ENCODE measurements at places on chromosomes 5 and 9.

DNA sequence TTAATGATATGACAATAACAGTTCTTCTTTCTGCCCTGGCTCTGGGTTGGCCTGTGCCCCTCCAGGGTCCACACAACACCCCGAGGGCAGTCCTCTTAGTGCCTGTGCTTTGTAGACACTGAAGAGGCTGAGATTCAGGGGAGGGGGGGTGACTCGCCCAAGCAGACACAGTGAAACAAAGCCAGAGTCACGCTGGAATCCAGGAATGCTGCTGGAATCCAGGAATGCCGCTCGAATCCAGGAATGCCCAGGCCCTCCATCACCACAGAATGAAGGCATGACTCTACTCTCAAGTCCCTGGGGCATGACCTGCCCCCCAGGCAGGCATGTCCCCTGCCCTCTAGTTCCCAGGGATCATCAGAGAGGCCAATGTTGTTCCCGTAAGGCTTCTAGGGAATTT is 73.1 kb downstream of the LRSAM1 start:
- no peak for DNase-seq

DNA sequence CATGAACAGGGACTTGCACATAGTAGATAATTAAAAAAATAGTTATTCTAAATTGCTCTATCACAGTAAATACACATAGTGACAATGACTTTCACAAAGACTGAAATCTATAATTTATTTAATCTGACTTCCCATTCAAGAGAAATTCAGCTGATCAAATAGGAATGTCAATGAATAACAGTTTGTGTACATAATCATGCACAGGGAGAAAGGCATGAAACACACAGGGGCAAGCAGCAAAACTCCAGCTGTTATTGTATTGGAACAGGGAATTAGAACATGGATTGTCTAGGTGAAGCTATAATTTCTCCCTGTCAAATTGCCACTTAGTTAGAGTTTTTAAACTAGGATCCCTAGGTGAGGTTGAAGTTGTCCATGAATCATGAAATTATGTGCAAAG is 99.9 kb downstream of the HCN1 start:
- DNase-seq = peak; percentile 22

DNA sequence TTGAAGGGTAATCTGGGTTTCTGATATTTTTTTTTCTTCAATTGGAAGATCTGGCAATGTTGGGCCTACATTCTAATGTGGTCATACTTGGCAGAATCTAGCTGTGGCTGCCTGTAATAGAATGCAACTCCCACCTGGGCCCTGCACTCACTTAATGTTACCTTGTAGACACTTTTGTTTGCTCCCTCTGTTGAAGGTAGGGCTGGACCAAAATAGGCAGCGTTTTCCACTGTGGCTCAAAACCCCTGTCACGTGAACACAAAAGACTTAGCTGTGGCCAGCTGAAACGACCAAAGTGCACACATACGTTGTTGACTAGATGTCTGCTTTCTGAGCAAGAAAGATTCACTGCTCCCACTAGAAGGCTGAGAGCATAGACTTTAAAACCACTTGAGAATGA is 117.6 kb upstream of the HMHB1 start:
- DNase-seq = no peak

- DNase-seq = no peak
These were observed 62.8 kb upstream of the GARNL3 start for GRCh38 chr9:127201731-127202130.

GRCh38 chr5:149526845-149527590 is 24.2 kb downstream of the CSNK1A1 start:
- DNase-seq = no peak

DNA sequence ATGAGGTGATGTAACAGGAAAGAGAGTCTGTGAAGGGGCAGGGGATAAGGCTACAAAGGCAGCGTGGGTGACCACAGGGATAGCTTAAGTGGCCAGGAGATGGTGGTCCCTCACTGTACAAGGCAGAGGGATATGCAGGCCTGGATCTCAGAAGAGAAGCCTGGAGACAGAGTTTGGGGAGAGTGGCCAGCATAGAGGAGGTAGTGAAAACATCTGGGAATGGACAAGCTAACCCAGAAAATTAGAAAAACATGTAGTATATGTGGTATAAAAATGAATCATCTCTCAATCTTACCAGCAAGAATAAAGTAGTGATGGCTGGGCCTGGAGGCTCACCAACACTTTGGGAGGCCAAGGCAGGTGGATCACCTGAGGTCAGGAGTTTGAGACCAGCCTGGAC is 349.2 kb upstream of the KLF4 start:
- DNase-seq = no peak

DNA sequence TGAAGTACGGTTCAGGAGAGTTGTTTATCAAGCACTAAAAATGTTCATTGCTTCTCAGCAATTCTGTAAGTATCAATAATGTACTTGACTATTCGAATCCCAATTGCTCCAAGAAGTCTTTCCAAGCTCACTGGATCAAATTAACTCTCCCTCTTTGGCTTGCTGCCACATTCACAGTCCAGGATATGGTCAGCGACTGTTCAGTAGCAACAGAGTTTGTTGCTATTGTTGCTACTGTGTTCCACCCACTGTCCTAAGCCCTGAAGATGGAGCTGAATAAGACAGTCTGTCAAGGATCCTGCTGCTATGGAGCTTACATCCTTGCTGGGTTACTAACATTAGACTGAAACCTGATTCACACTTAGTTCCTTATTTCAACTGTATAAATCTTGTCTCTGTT is 110.8 kb downstream of the FGF10 start:
- no peak for DNase-seq

- no peak for DNase-seq
These were observed 198.1 kb downstream of the TSSK1B start for GRCh38 chr5:113236536-113237288.

GRCh38 chr9:135680056-135680455 is 16.9 kb downstream of the LCN9 start:
- no peak for DNase-seq

GRCh38 chr5:102090770-102091169 is 205.3 kb downstream of the SLCO4C1 start:
- peak; percentile 81 for DNase-seq

- no peak for DNase-seq
These were observed 116.7 kb downstream of the WDR70 start for GRCh38 chr5:37495668-37496347.

GRCh38 chr5:11378461-11378860 is 525.8 kb downstream of the CTNND2 start:
- no peak for DNase-seq

Measured in NCI-H146 (cell line).